ENCODE measurements at places on chromosomes 11 and 22.

DNA sequence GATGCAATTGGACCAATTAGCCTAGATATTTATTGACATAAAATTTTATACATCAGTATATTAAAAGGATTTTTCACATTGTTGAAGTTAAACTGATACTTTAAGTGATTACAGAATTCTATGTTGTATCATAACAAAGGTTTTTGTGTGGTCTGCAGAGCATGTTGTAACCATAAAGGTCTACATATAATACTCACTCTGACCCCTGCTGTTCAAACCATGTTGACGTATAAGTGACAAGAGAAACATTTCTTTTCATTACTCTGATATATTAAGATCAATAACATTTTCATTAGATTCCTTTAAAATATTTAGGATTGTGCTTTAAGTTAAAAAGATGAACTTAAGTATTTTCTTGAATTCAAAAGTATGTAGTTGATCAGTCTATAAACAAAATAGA is 63.9 kb downstream of the GAS2 start:
- no peak for DNase-seq

GRCh38 chr22:50267591-50268390 is 2.4 kb downstream of the MAPK11 start:
- no peak for DNase-seq

GRCh38 chr11:39036021-39036420 is 2423.4 kb downstream of the LRRC4C start:
- DNase-seq, result no peak

GRCh38 chr11:18078909-18079308 is 27.0 kb downstream of the SAAL1 start:
- DNase-seq, result no peak

- DNase-seq, result no peak
Measured at GRCh38 chr22:25402501-25403283, 161.8 kb upstream of the GRK3 start.

DNA sequence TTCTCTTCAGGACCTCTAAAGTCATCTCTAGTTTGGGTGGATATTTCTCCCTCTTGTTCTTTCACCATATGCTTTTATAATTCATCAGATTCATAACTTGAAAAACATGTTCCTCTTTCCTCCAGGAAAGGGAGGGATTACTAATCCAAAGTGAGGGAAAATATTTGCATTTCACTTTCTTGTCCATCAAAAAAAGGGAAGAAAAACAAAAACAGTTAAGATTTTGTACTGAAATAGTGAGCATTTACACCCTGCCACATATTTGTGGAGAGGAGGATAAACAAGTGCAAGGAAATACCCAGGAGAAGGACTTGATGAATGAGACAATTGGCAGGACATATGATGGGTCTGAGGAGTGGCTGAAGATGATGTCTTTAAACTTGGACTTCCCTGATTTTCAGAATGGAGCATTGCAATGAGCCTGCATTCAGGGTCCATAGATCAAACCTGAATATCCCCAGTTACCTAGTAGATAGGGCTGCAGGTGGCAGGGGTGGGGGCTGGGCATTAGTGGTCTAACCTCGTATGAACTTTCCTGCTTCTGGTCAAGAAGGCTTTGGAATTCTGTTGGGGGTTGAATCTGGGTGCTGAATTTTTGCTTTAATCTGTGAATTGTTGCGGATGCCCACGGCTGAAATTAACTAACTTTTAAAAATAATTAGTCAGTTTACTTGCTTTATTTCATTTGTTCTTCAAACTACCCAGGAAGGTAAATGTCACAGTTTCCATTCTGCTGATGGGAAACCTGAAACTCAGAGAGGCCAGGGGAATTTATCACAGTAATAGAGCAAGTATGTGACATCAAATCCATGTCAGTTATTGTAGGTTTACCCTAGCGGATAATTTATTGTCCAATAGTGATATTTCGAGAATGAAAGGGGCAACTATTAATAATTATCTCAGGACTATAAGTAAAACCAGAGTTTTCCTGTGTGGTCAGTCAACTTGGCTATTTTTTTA is 36.9 kb upstream of the TMEM123 start:
- DNase-seq, result no peak

GRCh38 chr11:61134801-61135257 is 26.4 kb downstream of the VPS37C start:
- DNase-seq, result no peak

DNA sequence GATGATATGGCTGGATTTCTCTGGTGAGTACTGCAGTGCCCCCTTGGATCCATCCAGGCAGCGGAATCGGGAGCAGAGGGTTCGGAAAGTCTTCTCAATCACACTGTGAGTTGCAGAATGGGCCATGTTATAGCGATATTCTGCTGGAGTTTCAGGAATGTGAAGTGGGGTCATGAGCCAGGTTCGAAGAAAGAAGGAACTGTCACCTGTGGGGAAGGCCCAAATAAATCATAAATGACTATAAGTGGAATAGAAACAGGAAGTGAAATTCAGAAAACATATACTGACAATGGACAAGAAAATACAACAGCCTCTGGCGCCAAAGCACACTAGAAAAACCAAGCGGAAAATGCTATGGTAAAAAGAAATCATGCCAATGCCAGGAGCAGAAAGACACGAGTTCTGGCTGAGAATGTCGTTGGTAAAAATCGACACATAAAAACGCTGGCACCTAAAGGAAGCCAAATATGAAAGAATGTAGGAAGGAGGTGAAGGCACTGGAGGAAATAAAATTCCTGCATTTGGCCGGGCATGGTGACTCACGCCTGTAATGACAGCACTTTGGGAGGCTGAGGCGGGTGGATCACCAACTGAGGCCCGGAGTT is 10.0 kb upstream of the AMBRA1 start:
- no peak for DNase-seq

DNA sequence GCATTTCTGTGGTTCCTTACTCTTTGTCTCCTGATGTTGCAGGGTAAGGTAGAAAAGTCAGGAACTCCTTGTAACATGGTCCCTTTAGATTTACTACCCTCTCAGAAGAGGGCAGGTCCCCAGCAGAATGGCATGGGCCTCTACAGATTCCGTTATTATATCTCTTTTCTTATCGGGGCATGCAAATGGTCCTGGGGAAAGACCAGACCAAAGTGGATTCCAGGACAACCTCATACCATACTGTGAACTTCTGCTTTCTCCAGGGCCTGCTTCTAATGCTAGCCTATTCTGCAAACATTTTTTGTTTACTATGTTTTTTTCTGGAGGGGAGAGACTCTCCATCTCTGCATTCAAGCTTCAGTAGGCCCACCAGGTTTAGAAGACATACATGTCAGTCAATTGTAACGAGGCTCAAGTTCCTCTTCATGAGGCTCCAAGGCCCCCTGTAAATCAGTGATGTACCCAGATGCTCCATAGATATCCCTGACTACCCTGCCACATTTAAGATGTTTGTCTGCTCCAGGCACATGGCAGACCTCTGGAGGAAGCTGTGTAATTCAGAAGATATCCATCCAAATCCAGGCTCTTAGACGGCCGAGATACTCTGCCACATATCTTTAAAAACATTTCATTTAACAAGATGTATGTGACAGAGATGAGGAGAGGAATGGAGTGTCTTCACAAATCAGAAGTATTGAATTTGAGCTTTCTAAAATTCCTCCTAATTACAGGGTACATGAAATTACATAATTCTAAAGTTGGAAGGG is 8.5 kb upstream of the ME3 start:
- no peak for DNase-seq

DNA sequence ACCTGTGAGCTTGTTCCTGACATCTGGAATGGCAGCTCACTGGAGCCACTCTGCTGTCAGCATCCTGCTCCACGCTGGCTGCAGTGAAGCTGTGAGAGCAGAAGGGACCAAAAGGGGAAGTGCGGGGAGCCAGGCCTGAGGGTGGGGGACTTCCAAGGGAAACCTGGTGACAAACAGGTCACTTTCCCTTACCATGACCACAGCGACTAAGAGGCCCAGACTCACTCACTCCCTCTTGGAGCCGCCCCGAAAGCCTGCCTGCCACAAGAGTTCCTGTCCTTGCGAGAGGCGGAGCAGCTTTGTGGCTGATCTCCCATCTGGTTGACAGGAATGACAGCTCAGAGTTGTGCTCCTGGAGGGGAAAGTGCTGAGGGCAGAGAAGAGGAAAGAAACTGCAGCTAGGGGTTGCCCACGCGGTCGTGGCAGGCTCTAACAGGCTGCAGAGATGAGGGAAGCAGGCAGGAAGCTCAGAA is 183.8 kb upstream of the NTM start:
- no peak for DNase-seq

- no peak for DNase-seq
Measured at GRCh38 chr11:81070948-81071347, 1630.1 kb upstream of the TENM4 start.

- no peak for DNase-seq
Measured at GRCh38 chr22:39010946-39011345, 3.1 kb upstream of the APOBEC3C start.

DNA sequence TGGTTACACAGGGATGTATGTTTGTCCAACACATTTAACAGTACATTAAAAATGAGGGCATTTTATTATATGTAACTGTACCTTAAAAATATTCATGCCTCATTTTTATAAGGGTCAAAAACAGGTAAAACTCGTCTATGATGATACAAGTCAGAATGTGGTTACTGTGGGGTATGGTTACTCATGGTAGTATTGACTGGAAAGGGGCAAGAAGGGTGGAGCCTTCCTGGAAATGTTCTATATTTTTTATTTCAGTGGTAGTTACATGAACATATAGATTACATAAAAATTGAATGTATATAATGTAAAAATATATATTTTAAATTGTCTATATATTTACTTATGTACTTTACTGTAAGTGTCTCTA is 99.8 kb downstream of the STIM1 start:
- no peak for DNase-seq

GRCh38 chr11:132062541-132062940 is 692.1 kb downstream of the NTM start:
- DNase-seq, result no peak

DNA sequence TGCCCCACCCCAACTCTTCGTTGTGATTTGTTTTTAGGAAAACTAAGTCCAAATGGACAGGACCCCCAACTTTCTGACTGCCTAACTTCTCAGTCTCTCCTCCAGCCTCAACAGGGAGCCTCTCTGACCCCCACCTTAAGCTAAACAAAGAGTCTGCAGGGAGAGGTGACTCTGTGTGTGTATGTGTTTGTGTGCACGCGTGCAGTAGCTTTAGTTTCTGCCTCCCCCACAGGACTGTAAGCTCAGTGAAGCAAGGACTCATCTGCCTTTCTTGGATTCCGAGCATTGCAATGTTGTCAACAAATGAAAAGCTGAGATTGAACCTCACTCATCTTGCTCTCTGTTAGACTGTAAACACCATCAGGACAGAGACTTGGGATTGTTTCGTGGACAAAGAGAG is 7.9 kb downstream of the SNAP29 start:
- no peak for DNase-seq

GRCh38 chr11:59204746-59205145 is 8.0 kb downstream of the MPEG1 start:
- DNase-seq, result no peak

DNA sequence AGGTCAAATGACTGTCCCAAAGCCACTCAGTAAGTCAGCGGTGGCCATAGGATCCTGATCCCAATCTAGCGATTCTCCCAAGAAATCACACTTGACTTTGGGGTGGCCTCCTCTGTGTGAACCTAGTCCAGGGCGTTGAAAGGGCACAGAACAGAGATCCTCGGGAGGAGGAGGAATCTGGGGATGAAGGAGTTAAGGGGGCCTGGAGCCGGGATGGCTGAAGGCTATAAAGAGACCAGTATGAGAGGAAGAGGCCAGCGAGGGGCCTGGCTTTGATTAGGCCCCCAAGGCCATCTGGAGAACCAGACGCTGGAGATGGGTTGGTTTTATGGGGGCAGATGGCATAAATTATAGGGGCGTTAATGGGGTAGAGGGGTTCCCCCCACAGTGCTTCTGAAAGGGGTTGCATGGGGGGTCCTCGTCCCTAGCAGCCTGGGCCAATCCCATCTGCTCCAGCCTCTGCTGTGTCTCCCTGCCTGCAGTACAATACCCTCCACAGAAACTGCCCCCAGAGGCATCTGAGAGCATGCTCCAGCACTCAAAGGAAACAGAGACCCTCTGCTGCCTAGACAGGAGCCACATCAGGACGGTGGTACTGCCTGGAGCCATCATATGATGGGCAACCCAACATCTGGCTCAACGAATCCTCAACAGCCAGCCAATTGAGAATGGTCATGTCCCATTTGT is 35.2 kb upstream of the TRIM29 start:
- no peak for DNase-seq

DNA sequence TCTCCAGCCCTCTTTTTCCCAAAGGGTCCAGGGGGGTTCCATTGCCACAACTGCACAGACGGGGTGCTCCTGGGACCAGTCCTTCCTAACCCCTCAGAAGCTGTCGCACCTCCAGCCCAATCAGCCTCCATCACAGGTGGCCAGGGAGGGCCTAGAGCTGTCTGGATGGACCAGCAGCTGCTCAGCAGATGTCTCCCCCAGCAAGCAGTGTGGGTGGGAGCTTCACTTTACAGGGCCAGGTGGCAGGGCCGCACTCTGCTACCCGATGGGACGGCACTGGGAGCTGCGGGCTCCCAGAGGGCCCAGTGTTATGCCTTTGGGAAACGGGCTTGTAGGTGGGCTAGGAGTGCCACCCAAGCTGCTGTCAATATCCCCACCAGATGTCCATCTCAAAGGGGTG is 120.5 kb downstream of the DSCAML1 start:
- DNase-seq, result no peak

DNA sequence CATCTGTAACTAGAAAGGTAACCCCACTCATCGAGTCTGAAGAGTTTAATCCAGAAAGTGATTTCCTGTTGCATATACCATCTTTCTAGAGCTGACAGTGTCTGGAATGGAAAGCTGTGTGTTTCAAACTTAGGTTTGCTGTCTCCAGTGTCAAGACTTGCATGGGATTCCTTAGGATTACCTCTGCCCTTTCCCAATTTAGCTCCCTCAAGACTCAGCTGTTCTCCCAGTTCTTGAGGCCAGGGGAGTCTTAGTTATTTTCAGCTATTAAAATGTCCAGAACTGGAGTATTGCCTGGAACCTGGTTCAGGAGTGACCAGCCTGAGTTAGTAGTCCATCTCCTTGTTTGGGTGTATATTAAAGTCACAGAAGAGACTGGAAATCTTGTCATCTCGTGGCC is 25.0 kb upstream of the LDHA start:
- no peak for DNase-seq

Data from esophagus squamous epithelium (tissue), 5 donors.